LNCaP clone FGC (cell line): ENCODE measurements at places on chromosomes 5 and 9.

DNA sequence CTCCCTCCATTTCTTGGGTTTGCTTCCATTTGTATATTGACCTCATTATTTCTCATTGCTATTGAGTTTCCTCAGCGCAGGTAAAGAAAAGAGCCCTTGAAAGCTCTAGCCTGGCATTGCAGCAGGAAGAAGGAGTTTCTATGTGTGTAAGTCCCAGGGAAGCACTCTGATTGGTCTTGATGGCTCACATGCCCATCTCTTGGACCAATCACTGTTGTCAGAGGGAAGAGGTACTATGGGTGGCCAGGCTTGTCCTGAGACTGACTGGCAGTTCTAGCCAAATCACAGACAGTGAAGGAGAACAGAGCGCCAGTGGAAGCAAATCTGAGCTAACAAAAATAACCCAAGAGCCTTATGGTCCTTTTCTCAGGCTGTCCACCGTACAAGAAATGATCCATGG lies 219.0 kb downstream of the PAX5 start:
- DNase-seq = no peak

DNA sequence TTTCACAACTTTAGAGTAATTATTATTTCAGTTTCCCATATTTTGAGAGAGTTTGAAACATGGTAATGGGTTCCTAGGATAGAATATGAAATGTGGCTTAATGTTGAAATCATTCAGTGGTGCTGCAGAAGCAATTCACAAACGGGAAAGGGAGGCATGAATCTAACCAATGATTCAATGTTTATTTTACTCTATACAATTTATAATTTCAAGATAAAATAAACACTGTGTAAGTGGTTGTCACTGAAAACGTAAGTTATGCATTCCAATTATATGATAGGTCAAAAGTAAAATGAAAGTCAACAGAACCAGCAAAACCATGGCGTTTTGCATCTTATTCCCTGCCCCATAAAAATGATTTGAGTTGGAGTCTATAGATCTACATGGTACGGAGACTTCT lies 1207.1 kb upstream of the CDH18 start:
- no peak for DNase-seq

GRCh38 chr9:86500667-86501435 lies 146.6 kb upstream of the TUT7 start:
- no peak for DNase-seq

- no peak for DNase-seq
These were observed 196.5 kb downstream of the MED10 start for GRCh38 chr5:6181871-6182270.

- no peak for DNase-seq
These were observed 117.5 kb upstream of the BASP1 start for GRCh38 chr5:17099946-17100345.

DNA sequence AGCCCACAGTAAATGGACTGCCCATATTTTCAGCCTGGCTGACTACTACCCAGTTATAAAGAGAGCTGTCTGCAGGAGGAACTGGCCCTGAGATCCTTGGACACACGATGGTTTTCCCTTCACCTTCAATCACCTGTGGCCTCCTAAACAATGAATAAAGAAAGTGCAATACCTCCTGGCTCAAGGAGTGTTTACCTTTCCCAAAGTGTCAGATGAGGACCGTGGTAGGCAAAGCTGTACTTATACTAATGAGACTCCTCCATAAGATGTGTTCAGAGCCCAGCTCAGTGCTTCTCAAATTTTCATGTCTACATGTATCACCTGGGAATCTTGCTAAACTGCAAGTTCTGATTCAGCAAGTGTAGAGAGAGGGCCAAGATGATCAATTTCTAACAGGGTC lies 284.5 kb upstream of the VLDLR start:
- no peak for DNase-seq

GRCh38 chr5:11239261-11240015 lies 478.4 kb upstream of the DAP start:
- DNase-seq = no peak

DNA sequence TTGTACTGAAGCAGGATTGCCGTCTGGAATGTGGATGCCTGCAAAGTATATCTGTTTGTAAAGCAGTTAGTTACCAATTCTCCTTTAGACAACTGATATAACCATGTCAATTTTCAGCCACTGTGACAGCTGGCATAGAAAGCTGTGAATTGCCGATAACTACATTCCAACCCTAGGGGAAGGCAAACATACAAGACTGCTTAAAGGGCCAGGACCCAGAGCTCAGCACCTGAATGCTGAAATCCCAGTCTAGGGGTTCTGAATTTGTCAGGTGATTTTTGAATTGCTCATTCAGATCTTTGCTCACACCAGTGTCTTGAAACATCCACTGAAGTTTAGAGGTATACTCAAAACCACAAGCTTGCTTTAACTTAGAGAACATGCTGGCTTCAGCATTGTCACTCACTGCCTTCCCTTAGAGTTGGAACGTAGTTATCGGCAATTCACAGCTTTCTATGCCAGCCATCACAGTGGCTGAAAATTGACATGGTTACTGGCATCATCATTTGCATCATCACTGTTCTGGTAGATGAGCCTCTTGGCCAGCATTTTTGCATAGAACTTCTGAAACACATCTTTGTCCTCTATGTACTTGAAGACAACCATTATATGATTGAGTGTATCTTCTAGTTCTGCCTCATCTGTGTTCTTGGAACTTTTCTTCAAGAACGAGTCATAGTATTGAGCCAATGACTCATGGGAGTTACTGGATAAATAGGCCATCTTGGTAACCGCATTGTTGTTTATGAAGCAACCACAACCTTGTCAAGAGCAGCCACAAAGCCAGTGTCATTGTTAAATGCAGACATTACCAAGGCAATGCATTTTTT lies 82.1 kb downstream of the CCDC192 start:
- DNase-seq = no peak

DNA sequence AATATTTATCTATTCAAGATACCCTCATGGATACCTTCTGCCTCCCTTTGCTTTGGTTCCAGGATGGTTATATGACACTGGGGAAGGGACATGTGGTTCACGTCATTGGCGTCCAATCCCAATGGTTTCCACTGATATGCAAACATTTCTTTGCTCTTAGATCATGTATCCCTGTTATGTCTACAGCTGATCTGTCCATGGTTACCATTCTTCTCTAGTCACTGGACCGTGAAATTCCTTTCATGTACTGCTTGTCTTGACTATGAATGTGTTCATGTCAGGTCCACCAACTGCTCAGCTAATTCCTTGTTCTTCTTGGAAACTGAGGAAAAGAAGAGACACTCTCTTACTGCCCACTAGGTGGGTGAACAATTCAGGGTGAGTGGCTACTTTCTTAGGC lies 391.1 kb upstream of the ZNF608 start:
- DNase-seq = no peak

DNA sequence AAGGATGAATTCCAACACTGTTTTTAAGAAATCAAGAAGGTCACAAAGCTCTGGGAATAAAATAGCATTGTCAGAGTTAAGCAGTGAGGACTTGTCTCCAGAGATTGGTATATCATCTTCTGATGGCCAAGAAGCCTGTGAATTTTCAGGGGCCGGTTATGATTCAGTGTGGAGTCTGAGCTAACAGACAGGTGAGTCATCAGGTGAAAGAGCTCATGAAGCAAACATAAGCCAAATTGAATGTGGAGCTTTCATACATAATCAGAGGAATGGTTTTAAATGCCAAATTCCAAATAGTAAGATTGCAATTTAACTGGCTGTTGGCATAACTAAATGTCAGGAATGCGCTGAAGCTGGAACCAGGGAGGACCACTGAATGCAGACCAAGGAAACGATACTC lies 494.2 kb downstream of the MTRR start:
- DNase-seq = no peak

DNA sequence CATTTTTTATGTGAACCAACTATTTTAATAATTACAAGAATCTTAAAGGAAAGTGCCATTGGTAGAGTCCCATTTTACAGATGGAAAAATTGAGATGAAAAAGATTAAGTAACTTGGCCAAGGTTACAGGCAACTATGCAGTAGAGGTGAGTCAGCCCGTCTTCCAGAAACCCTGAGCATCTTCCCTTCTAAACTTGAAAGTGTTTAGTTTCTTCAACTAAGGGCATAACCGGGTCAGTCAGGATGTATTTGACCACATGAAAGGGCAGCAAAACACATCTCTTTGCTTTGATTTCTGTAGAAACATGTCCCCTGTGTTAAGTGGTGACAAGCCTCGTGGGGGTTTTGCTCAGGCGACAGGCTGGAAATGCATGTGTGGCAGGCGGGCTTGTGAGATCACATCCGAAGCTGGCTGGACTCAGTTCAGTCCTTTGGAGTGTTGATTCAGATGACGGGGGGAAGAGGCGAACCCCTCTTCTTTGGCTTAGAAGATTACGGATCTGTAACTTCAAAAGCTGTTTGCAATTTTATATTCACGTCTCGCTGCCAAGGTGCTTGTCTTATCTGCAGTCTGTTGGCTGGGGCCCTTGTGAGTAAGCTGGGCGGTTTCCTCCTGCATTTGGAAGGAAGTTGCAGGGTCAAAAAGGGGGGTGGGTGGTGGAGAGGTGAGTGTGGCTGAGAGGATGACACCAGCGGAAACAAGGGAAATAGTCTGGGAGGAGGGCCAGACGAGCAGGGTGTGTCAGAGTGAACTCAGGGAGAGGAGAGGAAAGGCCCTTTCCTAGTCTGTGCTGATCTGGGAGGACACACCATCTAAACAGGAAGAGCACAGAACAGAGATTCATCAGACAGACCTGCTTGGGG lies 78.9 kb upstream of the RPS23 start:
- DNase-seq = no peak

GRCh38 chr5:17169507-17169906 lies 47.9 kb upstream of the BASP1 start:
- DNase-seq = no peak

DNA sequence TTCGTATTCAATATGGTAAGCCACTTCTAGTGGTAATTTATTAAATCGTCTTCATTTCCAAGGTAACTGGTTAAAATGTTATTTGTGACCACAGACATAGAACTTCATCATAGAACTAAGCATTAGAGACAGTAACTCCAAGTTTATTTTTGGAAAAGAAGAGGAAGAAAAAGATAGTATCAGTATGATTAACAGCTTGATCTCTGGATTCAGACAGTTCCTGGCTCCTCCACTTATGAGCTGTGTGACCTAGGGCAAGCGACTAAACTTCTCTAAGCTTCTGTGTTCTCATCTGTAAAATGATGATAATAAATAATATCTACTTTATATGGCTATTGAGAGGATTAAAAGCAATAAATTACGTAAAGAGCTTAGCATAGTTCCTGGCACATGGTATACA lies 29.8 kb upstream of the TNPO1 start:
- no peak for DNase-seq

DNA sequence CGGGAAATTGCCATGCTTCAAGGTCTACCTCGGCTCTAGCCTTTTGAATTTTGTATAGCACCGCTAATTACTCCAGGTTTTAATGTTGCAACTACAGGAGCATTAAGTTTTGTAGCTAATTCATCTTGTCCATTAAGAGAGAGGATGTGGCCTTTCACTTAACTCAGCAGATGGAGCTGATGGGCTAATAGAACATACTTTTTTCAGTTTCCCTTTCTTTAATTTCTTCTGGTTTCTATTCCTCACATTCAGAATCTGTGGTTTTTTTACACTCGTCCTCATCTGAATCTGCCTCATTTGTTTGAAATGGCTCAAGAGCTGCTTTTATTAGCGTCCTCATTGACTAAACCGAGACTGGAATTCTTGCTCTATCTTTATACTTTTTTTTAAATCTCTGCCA lies 2085.7 kb upstream of the C9orf72 start:
- no peak for DNase-seq

- peak; percentile 39 for DNase-seq
These were observed 31.6 kb downstream of the ANXA2R start for GRCh38 chr5:43008363-43009153.

- no peak for DNase-seq
These were observed 219.0 kb downstream of the ZNF608 start for GRCh38 chr5:124527220-124527991.

DNA sequence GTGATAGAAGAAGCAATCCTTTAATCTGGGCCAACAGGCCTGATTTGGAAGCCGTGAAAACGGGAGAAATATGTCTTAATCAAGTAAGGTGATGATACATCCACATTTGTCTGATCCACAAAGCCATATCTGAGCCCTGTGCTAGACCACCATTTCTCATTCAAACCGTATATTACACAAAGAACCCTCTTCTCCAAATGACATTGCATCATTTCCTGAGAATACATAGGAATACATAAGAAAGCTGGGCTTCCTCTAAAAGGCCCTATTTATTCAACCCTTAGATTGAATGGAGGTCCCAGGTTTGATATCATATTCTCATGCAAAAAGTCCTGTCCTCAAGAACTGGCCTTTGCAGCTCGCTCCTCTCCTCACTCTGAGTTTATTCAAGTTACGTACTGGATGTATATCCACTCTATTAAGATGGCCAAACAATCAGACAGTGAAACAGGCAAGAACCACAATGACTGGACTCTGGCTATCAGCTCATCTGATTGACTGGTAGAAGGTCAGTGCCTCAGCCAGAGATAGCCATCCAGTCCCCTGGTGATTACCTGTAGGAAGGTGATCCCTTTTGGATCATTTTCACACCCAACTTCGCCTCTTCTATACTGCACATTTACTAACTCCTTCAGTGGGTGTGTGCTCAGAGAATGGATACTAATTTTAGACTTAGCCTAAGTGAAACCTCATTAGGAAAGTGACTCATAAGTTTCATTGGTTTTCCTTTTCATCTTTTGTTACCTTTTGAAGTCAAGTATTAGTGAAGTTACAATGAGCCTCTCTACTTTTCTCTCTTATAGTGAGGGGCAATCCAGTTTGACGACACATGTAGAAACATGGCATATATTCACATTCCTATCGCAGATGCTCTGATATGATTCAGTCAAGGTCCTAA lies 167.6 kb upstream of the WWC1 start:
- no peak for DNase-seq

- no peak for DNase-seq
These were observed 59.6 kb upstream of the CPLANE1 start for GRCh38 chr5:37308793-37309192.

- no peak for DNase-seq
These were observed 3.1 kb downstream of the SPACA9 start for GRCh38 chr9:132881826-132882225.

- no peak for DNase-seq
These were observed 161.4 kb downstream of the PAX5 start for GRCh38 chr9:36872641-36873040.

- no peak for DNase-seq
These were observed 174.8 kb downstream of the SLF1 start for GRCh38 chr5:94793113-94793815.

DNA sequence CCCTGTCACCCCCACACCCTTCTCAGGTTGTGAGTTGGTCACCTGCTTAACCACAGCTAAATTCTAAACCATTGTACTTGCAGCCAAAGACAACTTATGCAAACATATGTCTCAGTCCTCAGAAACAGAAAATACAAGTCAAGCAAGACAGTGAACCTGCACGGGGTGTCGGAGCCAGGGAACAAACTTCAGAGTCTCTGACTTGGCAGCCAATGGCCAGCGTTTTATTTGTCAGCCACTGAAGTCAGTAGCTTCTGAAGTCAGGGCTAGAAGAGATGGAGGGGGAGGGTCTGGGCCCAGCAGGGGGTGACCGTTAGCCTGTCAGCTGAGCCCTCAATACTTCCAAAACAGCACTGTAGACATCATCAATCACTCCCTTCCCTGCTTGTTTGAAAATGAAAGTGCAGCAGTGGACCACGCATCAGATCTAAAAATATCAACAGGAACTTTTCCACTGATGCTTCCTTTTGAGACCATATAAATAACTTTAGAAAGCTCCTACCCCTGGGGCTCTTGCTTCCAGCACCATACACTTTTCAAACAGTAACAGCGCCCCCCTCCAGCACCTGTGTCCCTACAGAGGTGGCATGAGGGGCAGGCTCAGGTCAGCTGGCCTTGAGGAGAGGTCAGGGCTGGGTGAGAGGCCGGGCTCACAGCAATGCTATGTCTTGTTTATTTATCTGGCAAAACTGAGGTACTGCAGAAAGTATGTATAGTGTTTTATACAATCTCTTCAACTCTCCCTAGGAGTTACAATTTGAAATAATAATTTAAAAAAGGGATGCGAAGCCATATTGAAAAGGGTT lies 142.5 kb downstream of the ACER2 start:
- peak; percentile 59 for DNase-seq
